HCT116 (cell line): ENCODE measurements at places on chromosomes 3 and 15.

- DNase-seq: no peak
- peaks cover 10% of the 10 kb centered on the region for H3K27me3 ChIP-seq
- H3K4me1 ChIP-seq: no peaks in the 10 kb centered on the region
- H3K27ac ChIP-seq: no peak overlapping the region
- H3K4me3 ChIP-seq: no peak overlapping the region
Measured at GRCh38 chr3:30890907-30891306, 3.6 kb downstream of the GADL1 start.

DNA sequence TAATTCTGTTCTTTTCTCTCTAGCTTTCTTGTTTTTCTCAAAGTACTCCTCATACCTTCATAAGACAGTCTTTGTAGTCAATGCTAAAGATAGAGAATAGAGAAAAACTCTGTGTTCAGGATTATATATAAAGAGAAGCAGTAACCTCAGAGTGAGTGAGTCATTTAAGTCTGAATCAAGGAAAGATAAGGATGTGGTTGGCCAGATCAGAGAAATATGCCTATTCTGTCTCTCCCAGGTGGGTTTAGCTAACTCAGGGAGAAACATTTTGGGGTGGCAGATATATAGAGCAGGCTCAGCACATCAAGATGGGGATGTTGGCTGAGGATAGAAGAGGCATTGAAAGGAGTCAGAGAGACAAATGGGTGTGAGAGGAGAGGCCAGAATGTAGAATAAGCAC, 31.4 kb downstream of the GTF2E1 start:
- peaks cover 6% of the 10 kb centered on the region; the same call in 1 of the 2 replicates for H3K36me3 ChIP-seq
- H3K27me3 ChIP-seq: no peaks in the 10 kb centered on the region
- H3K27ac ChIP-seq: no peak overlapping the region
- DNase-seq: no peak
- H3K4me1 ChIP-seq: no peaks in the 10 kb centered on the region

DNA sequence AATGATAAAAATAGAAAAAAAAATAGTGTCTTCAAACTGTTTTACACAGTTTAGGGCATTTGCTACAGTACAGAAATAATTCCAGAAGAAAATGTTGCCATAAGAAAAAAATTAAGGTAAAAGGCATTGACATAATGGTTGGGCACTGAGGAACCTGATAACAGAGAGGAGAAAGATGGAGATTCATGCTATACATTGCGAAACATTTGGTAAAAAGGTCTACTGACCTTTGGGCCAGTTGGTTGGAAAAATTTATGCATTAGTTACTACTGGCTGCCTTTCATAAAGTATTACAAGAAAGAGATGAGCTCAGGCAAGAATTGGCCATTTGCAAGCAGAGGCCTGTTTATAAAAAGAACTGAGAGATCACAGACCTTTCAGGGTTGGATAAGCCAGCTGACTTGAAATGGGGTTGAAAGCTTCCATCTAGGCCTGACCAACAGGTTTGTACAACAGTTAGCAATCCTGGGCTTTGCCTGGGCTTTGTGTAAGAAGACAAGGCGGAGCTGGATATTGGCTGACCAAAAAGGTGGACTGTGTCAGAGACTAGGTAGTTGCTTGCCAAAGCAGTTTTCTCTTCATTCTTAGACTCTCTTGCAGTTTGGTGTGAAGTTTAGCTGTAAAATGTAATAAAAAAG, 166.6 kb upstream of the MCTP2 start:
- H3K4me1 ChIP-seq: no peaks in the 10 kb centered on the region
- no peak for DNase-seq
- H3K27me3 ChIP-seq: no peaks in the 10 kb centered on the region
- no peaks in the 10 kb centered on the region for H3K36me3 ChIP-seq
- H3K27ac ChIP-seq: no peak overlapping the region

DNA sequence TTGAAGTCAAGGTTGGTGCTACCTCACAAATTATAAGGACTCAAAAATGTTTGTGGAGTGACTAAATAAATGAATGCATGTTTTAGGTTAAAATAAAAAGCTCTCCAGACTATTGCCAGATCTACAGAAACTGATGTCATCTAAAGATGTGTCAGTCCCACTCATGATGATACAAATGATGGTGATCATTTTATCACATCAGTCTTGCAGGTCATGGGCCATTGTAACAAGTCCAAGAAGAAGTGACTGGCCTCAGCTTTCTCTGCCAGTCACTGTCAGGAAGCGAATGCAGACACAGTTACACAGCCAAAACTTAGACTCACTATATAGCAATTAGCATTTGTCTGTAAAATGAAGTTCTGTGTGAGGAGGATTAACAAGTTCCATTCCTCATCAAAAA, 18.5 kb downstream of the ATP8B4 start:
- H3K27ac ChIP-seq: no peak overlapping the region
- no peak for DNase-seq
- no peaks in the 10 kb centered on the region for H3K36me3 ChIP-seq
- H3K4me3 ChIP-seq: no peak overlapping the region

DNA sequence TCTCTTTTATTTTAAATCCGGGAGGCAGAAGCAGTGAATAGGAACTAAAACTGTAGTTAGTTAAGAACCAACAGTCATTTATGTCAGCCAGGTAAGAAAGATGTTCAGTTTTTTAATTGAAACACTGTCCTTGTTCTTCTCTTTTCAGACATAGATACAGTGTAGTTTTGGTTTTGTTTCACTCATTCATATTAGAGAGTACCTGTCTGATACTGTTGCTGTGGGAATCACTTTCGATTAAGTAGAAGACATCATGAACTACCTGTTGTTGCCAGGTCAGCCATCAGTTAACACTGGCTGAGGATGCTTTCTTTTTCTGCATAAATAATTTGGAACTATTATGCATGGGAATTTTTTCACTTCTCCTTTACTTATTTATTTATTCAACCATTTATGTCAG, 700.4 kb downstream of the OTOL1 start:
- no peaks in the 10 kb centered on the region for H3K36me3 ChIP-seq
- no peak overlapping the region for H3K27ac ChIP-seq
- no peak overlapping the region for H3K4me3 ChIP-seq
- no peaks in the 10 kb centered on the region for H3K4me1 ChIP-seq
- H3K27me3 ChIP-seq: no peaks in the 10 kb centered on the region
- DNase-seq: no peak
